ENCODE measurements at places on chromosomes 12 and 14.

DNA sequence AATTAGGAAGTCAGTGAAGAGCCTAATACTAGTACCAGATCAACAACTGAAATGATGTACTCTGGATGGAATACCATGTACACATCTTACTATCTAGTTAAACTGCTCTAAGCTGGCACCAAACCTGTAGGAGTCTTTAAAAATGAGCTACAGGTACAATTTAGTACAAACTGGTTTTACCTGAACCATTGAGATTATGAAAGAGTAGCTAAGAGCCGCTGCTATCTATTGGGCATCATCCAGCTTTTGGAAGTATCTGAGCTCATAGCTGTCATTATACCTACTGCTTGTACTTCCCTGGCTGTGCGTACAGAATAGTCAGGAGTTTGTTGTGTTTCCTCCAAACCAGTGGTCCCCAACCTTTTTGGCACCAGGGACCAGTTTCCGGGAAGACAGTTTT, 12.4 kb downstream of the TBC1D30 start:
- DNase-seq, result no peak

DNA sequence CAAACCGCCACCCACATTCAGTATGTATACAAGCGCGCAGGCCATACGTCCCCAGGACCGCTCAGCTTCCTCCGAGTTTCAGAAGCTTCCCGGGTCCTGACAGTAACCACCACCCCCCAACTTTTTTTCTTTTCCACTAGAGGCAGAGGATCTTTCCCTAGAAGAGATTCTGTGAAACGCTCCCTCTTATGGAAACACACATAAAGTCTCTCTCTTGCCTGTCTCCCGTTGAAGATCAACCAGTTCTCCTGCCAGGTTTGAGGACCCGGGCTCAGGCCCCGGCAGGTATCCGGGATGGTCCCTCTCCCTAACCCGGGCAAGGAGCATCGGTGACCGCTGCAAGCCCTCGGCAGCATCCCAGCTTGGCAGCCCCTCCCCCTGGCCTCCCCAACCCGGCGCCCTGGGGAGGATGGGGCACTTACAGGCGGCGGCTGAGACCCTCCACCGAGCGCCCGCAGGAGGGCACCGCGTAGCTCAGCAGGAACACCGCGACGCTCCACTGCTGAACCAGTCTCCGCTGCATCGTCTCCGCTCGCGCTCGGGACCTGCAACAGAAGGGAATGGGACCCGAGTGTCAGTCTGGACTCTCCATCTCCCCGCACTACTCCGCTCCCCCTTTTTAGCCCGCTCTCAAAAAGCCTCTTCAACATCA, 3.4 kb downstream of the PTHLH start:
- DNase-seq, result no peak

DNA sequence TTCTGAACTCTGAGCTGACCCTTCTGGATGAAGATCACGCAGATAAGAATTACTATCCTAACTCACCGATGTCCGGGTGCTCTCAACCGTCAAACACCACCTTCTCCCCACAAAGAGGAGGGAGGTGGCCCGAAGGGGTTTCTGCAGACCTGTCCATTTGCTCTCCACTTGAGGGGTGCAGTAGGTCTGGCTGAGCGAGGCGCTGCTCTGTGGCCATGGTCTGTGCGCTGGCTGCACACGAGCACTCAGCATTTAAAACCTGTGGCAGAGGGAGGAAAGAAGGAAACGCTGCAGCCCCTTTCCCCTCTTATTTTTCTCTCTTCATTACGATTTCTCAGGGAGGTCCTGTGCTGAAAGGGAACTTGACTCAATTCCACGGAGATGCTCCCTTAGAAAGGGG, 1.5 kb upstream of the HOXC13 start:
- no peak for DNase-seq

GRCh38 chr12:109131154-109132050, 15.0 kb downstream of the ACACB start:
- DNase-seq, result peak; percentile 18

DNA sequence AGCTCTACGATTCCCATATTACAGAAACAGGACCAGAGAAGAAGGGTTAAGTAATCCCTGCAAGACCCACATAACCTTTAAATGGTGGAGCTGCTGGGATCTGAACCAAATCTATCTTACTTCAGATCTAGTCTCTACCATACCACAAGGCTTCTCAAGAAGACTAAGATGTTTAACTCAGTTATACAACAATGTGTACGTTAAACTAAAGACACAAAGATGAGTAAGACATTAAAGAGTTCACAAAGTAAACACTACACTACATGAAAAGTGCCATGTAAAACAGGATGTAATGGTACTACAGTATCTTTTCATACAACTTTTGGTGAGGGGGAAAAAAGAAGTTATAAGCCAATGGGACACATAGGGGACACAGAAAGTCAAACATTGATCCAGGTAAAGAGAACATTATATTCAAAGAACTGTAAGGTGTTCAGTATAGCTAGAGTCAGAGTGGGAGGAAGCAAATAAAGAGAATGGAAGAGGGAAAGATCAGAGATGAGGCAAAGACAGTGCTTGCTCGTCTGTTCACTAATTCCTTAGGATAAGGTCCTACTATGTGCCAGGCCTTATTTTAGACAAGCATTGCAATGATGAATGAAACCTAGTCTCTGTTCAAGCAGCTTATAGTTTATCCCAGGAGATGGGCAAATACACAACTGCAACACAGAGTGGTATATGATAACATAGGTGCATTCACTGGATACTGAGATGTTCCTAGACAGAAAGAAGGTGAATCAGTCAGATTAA, 7.7 kb downstream of the TMED10 start:
- no peak for DNase-seq

DNA sequence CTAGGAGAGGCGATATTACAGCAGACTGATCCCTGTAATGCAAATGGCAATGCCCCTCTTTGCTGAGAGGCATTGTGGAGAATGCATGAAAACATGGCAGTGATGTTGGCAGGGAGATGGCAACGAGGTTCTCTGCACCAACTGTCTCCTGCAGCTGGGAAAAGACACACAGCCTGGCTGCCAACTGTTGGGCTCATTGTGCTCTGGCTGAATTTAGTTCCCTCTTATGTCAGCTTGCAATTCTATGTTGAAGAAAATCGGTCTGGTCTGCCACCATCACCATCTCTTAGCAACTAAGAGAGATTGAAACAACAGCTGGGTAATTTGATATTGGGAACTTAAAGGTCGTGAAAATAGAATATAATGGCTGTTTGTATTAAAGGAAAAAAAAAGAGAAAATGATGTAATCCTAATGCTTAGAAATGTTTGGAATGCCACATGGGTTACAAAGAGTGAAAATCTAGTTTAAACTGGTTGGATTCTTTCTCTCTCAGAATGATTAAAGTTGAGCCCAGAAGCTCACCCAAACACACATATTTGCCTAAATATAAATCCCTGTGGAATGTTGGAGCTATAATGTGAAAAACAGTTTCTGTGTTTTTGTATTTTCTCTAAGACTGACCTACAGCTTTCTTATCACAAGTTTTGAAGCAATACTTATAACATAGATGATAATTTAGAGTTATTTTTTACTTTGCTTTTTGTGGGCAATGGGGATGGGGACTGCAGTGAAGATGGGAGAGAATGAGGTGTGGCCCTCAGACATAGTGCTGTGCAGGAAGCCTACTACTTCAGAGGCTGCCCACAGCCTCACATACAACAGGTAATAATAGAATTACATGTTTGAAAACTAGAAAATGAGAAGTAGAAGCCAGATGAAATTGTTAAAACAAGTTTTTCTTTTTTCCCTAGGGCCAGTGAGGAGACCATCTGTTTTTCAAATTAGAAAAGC, 143.7 kb downstream of the AKAP6 start:
- DNase-seq, result peak; percentile 75

DNA sequence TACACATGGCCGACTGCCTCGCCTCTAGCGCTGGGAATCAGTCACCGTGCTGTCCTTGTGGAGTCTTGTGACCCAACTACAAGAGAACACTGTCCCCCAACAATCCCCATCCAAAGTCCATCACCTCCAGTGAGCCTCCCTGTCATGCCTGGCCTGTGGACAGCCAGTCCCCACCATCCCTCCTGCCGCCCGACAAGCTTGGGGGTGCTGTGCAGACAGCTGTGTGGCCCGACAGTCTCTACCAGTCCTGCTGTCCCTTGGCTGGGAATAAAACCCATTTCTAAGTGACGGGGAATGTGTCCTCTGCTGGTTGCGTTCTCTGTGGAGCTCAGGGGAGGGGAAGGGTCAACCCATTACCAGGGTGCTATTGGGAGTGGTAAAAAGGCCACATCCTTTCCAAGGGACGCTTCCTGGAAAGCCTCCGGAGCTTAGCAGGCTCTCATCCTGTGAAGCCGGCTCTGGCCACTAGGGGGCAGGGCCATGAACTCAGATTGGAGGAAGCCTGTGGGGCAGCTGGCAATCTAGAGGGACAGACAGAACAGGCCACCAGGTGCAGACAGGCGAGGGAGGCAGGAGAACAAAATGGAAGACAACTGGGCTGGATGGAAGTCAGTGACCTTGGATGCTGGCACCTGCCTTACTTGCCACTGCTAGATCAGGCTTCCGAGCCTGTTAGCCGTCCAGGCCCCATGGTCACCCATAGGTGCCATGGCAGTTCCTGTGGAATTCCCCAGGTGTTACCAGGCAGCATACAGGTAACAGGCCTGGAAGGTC, 12.0 kb upstream of the BLTP3B start:
- peak; percentile 26 for DNase-seq

DNA sequence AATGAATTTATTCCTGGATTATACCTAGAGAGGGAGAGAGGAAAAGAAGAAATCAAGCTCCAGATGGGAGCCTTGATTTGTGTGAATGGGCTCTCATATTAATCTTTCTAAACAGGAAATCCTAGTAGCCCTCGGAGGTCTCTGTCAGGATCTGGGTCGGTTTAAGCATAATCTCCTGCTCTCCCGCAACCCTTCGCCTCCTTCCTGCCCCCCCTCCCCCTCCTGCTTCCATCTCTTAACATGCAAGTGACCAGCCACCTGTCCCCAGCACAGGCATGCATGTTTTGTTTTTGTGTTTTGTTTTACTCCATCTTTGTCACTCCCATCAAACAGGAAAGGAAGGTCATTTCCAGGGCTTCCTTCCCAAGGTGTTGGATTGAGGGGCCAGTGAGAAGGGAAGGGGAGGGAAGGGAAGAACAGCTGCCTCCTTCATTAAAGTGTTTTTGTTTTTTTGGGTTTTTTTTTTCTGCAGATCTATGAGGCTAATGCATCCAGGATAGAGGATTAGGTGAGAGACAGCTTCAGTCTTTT, 4.8 kb upstream of the KCNA5 start:
- no peak for DNase-seq

GRCh38 chr14:24986206-24986893, 63.6 kb downstream of the STXBP6 start:
- DNase-seq, result peak; percentile 22

DNA sequence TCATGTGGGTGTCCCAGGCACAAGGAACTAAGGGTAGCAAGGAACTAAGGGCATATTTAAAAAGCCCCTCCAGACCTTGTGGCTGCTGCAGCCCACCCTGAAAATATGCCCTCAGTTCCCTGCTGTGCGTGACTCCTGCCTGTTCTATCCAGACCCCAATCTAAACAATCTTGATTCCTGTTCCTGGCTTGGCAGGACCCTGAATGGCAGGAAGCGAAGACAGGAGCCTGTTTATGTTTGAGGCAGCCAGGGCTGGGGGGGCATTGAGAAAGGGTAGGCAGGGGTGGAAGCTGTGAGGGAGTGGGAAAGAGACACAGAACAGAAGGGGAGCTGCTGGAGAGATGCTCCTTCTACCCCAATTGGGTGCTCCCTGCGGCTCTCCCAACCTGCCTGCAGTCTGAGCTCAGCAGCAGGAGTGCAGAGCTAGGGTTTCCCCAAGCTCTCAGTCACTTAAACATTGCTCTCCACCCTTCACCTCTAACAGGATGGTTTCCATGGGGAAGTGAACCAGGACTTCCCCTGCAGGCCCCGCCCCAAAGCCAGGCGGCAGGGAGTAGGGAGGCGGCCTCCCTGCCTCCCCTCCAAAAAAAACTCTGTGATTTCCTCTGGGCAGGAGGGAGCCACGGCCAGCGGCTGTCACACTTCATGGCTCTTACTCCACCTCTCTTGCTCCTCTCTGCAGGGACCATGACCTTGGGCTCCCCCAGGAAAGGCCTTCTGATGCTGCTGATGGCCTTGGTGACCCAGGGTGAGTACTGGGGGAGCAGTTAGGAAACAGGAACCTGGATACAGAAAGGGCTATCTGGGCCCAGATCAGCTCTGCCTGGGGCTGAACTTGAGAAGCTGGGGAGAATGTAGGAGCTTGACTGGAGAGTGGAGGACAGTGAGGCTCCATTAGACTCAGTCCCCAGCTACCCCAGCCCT, 4.7 kb downstream of the ACVRL1 start:
- DNase-seq, result no peak

- no peak for DNase-seq
Observed at GRCh38 chr14:39451811-39452210, 19.6 kb upstream of the FBXO33 start.

DNA sequence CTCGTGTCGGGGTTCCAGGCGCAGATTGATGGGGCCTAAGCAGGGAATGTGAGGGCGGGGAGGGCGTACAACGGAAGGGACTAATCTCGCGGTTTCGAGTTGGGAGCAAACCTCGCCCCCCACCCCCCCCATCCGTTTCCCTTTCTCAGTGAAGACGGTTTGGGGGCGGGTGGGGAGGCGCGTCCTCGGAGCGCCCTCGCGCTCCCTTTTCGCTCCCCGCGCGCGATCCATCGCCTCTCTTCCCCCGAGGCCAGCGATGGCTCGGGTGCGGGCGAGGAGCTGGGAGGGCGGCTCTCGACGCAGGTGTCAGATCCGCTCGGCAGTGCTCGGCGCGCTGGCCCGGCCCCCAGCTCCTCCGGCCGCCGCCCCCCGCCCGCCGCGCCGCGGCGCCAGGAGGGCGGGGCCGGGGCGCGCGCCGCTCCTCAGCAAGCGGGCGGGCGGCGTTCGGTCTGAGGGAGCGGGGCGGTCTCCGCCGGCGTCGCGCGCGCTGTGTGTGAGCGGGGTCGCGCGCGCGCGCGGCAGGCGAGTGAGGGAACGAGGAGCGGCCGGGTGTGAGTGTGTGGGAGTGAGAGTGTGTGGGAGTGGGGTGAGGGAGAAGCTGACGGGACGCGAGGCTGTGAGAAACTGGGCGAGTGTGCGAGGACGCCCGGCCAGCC, at the start of gene RIMKLB:
RIMKLB (plus strand) TSS at position 516 of the 656 bp plus-strand sequence. CDS start 15,876 bp downstream, outside the sequence.
- DNase-seq, result peak; percentile 71

- no peak for DNase-seq
Observed at GRCh38 chr14:37019488-37019887, 152.9 kb downstream of the SLC25A21 start.

DNA sequence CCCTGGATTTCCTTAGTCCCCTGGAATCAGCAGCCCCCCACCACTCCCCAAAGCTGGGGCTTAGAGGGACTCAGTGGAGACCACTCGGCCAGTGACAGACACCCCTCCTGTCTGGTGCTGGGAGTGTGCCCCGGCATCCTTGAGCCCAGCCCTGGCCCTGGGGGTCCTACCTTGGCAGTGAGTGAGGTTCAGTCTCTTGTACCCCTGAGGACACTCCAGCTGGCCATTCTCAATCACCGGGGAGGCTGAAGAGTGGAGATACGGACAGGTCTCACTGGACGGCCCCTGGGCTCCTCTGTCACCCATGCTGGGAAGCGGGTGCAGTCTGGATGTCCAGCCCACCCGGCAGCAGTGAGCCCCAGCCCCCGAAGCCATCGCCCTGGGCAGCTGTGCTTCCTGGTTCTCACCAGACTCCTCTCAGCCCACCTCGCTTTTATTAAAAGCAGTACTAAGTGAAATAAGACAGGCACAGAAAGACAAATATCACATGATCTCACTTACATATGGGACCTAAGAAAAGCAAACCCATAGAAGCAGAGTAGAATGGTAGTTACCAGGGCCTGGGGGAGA, 42.3 kb downstream of the ISCA2 start:
- no peak for DNase-seq
